Stimulated activated CD8-positive, alpha-beta memory T cell treated with anti-CD3 and anti-CD28 coated beads, Interleukin-4, amount 100 ng/mL, for 48 hours (primary cell): ENCODE measurements at places on chromosomes 5 and 9.

GRCh38 chr5:179123491-179124272, 63.5 kb downstream of the ZNF354C start:
- DNase-seq = no peak

- no peak for DNase-seq
These were observed 398.8 kb downstream of the ENC1 start for GRCh38 chr5:74241751-74242140.

DNA sequence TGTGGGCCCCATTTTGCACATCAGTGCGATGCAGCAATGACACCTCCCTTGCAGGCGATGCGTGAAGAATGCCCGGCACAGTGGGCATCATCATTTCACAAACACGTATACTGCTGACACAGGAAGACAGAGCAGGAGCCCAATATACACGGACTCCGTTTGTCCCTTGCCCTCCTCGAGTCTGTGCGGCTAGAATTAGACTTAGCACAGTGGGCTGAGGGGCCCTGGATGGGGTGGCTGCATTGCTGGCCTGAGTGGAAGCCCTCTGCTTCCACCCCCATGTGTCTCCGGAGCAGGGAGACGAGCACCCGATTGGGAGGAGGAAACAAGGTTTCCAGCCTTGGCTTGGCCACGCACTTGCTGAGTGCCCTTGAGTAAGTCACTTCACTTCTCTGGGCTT, 40.8 kb downstream of the GSN start:
- DNase-seq = no peak

- DNase-seq = no peak
These were observed 125.6 kb upstream of the PAPPA start for GRCh38 chr9:116027951-116028350.

GRCh38 chr5:131635684-131636572, 899 bp upstream of the RAPGEF6 start:
- no peak for DNase-seq

DNA sequence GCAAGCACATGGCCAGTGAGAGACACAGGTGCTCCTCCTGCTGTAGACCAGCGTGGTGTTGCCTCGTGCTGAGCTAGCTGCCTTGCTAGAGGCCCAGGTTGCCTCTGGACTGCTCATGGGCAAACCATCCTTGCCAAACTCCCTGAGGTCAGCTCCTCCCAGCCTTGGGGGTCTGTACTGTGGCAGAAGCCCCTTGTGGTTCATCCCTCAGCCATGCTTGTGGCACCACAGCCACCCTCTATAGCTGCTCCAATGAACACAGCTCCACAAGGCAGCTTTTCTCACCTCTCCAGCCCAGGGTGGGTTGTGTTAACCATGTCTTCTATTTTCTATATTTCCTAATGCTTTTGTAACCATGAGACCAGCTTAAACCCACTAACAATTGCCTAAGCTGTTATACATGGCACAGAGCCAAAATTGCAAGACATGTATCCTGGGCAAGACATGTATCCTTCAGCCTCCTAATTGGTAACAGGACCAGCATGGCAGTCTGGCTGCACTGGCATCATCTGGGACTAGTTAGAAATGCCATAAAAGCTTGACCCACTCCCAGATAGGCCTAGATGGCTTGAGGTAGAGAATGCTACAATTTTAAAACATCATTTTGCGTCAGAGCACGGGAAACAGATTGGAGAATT, 183.1 kb upstream of the S1PR3 start:
- DNase-seq = no peak

- no peak for DNase-seq
These were observed 24.0 kb downstream of the CDKN2A start for GRCh38 chr9:21969951-21970799.

DNA sequence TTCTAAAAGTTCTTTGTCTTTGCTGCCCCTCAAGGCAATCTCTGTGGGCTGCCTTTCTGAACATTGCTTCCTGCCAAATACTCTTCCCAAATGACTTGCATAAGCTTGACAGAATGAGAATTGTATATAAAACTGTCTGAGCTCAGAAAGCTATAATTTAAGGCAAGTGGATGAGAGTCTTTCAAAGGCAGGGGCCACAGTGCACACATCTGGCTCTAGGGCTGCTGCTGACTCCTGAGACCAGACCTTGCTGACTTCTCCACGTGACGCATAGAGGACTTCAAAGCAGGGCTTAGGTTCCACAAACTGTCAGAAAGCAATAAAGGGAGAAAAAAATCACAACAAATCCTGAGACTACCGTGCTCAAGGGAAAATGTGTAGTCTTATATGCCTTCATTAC, 79.4 kb upstream of the DIRAS2 start:
- no peak for DNase-seq

- DNase-seq = no peak
These were observed 38.8 kb downstream of the NTNG2 start for GRCh38 chr9:132200706-132201105.

DNA sequence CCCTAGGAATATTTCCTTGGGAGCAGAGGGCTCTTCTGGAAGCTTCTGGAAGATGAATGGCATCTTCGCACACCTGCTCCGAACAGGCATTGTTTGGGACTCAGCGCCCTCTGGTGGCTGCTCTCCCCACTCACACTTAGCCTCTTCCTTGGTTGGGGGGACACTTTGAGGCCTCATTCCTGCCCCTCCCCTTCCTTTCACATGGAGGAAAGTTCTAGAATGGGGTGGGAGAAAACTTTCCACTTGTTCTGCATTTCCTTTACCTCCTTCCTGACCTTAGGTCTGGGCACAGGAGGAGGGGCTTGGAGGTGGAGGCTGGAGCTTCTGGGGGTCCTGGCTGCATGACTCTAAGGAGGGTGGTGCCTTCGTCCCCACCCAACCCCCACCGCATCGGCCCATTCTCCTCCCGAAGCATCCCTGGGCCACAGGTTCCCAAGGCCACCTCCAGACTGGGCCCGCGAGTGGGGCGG, 19.3 kb upstream of the SMIM32 start:
- peak; percentile 71 for DNase-seq

DNA sequence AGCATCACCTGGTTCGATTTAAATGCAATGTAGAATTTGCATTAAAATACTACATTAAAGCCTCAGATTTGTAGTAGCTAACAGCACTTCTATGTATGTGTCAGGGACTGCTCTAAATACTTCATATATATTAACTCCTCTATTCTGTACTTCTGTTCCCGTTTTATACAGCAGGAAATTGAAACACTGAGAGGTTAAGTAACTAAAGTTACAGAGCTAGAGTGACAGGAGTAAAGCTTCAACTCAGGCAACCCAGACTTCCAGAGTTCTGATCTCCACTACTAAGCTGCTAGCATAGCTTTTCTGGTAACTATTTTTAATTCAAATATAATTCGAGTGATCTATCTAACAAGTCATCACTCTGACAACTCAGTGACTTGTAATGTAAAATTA, 619 bp upstream of the APC start:
- no peak for DNase-seq

GRCh38 chr9:126723807-126724172, 81.0 kb upstream of the ZBTB43 start:
- no peak for DNase-seq

DNA sequence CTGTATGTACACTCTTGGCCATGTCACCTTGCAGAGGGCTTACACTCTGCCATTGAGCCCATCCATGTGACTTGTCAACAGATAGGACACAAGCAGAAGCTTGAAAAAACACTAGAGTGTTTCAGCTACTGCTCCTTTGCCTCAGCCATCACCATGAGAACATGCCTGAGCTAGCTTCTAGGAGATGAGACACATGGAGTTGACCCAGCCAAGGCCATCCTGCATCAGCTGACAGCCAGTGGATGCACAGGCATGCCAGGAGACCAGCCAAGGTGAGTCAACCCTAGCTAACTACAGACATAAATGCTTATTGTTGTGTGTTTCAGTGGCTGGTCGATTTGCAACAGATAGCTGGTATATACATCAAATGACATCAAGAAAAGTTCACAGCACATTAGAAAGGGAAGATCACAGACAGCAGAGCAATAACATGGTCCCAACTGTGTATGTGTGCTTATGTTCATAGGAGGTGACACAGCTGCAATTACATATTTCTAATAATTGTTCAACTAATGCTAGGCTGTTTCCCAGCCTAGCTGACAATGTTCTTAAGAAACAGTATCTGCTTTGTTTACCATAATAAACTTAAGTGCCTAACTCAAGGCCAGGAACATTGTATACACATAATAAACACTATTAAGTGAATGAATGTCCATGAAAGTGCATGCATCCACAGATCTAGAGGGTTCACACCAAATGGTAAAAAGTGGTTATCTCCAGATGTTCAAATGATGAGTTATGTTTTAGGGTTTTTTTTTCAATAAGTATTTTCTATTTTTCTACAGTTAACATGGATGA, 105.7 kb downstream of the SPOCK1 start:
- no peak for DNase-seq

DNA sequence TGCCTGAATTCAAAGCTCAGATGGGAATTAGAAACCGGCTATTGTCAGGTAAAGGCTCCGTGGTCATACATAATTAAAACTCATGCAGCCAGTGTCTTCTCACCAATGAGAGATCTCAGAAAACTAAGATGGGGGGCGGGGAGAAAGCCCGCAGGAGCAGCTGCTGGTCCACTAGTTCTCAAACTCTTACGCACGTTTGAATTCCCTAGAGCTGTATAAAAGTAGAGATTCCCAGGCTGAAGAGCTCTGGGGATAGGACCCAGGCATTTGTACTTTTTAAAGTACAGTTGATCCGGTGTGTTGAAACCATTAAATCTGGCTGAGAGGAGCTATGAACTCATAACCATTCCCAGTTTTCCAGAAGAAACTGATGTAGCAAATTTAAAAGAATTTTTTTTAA, 68.5 kb downstream of the FRMD3 start:
- DNase-seq = no peak

- DNase-seq = no peak
These were observed 159.5 kb upstream of the SLC28A3 start for GRCh38 chr9:84499969-84500582.

- no peak for DNase-seq
These were observed 3.3 kb downstream of the AFAP1L1 start for GRCh38 chr5:149274939-149275338.

DNA sequence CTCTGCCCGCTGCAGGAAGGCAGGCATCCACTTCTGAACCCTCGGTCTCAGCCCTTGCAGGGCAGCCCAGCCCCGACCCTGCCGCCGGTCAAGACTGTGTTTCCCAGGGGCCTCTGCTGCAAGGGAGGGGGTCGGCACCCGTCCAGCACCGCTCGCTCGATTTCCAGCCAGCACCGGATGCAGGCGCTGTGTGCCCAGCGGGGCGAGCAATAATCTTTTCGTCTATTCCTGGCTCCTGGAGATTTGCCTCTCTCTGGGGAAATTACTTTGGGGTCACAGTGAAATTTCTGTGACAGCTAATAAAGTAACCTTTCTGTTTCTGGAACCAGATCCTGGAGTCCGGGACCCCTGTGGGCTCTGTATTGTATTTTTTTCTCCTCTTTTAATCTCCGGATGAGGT, 155.3 kb downstream of the COL23A1 start:
- peak; percentile 5 for DNase-seq

DNA sequence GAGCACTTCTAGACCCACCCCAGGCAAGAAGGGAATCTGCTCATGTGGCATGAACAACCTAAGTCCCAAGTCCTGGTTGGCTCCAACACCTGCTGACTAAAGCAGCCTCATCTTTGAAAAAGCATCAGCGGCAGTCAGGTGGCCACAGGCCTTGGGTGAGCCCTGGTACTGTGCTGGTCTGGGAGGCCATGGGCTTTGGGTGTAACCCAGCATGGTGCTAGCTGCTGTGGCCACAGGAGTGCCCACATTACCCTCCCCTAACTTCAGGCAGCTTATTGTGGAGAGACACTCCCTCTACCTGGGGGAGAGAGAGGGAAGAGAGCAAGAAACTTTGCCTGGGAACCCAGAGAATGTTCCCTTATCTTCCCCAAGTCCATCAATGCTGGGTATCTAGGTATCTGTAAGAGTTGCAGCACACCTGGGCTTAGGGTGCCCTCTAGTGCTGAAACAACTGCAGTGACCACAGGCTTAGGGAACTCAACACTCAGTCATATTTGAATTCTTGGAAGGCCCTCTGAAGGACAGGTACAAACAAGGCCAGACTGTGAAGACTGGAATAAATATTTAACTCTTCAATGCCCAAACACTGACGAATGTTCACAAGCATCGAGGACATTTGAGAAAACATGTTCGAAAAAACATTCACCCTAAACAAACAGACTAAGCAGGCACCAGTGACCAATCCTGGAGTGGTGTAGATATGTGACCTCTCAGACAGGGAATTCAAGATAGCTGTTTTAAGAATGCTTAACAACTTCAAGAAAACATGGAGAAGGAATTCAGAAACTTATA, 69.9 kb upstream of the OR2K2 start:
- no peak for DNase-seq

DNA sequence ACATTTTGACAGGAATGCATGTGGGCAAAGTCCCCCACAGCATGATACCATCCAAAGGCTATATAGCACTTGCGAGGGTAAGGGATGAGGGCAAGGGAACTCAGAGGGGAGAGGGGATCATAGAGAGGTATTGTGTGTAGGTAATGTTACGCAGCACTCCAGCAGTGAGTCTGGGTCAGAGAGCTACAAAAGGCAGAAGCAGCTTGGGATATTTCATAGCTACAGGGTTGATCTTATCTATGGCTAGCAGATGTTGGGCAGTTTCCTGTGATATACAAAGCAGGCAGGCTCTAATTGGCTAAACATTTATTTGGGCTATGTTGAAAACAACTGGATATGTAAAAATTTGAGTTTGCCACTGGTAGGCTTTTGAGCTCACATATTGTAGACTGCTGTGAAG, 17.8 kb upstream of the SLCO4C1 start:
- DNase-seq = no peak
